ENCODE measurements at places on chromosomes 2 and 18.

DNA sequence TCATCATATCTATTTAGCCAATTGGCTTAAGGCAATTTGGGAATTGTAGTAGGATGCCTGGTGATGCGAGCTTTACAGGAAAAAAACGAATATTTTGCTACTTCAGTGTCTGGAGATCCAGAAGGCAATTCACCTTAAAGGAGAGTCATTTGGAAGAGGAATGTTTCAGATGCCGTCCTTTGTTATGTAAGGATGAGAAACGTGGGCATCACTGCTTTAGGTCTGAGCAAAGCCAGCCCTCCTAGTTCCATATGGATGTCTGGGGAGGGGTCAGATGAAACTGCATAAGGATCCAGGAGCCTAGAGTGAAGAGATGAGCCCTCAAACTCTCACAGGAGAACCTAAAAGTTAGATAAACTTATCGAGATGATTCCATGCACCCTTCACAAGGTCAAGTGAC is 30.9 kb upstream of the DOCK10 start:
- no peak for DNase-seq

GRCh38 chr2:150880986-150881385 is 380.7 kb downstream of the RBM43 start:
- DNase-seq: no peak

DNA sequence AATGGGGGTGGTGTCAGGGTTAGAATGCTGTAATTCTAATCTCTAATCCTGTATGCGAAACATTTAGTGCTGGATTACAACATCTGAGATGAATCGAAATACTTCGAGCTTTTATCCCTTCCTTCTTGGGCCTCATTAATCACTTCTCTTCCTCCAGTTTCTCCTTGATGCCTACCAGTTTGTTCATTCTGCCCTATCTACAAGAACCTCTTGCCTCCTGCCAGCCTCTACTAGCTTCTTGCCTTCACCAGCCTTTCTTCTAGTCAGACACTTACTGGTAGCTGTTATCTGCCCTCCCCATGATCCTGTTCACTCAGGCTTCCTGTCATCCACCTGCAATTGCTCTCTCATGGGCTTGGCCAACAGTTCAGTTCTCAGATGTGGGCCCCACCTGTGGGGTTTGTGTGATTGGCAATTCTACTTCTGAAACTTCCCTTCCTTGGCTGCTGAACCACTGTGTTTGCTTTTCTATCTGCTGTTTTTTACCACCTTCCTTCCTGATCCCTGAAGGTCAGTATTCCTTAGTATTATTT is 15.4 kb upstream of the FARP2 start:
- DNase-seq: no peak

DNA sequence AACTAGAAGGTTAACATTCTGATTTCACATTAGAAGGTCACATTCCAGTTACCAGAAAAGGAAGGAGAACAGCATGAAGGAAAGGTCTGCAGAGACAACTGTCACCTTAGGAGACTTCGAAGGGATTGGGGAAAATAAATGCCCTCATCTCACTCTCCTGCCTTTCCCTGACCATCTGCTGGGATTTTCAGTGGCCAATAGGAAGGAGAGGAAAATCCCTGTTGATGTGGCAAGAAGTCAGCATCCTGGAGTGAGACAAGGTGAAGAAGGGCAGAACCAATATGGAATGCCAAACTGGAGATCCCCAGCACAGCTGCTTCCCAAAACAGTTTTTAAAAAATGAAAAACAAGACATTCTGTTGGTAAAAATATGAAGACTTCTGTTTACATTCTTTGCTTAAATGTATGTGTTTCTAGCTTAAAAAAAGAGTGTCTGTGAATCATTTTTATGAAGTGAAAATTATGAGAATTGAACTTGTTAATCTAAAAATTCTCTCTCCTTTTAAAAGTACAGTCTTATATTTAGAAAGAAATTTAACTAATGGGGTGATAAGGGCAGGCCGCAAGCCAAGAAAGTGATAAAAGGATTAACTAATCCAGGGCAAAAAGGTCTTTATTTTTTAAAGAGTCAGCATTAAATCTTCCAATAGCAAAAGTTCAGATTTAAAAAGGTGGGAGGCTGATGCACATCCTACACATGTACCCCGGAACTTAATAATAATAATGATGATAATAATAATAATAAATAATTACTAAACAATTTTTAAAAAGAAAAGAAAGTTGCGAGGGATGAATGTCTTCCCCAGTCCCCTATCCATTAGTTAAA is 160.6 kb upstream of the DOK6 start:
- no peak for DNase-seq

- DNase-seq: no peak
Observed at GRCh38 chr2:25566694-25567093, 106.7 kb downstream of the DTNB start.

GRCh38 chr2:41722668-41723369 is 325.0 kb upstream of the PKDCC start:
- DNase-seq: no peak

DNA sequence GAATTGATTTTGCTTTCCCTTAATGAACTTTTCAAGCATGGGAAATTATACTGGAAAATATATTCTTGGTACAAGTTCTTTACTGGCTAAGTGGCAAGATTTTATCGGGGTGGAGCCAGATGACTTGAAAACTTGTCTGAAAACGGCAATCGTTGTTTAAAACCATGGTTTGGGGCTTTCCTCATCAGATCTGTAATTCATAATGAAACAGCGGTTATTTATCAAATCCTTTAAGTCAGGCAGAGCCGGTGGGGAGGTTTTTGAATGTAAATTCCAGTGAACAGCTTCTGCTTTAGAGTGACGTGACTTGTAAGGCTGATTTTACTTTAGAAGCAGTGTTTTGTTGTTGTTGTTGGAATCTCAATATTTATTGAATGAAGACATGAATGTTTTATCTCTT is 2.6 kb downstream of the SEC11C start:
- no peak for DNase-seq

DNA sequence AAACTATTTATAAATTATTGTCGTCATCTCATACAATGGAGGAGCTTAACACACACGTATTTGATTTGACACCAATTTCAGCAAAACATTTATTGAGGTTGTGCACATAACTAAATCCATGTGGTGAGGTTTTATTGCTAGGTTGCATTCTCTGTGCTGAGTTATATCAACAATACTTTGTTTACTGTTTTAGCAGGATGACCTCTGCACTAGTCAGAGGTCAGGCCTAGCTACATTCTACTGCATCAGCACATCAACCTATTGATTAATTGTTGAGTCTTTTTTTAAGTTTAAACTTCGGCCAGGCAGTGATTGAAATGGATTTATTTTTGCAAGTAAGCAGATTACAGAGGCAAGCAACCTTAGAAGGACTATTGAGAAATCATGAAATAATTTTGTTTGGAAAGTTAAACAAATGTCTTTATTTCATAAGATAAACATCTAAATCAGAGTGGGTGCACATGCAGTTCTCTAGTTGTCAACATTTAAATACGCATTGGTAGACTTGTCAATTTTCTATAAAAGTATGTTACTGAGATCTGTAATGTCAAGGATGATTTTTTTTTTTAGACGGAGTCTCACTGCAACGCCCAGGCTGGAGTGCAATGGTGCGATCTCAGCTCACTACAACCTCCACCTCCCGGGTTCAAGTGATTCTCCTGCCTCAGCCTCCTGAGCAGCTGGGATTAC is 75.2 kb upstream of the CD28 start:
- no peak for DNase-seq

DNA sequence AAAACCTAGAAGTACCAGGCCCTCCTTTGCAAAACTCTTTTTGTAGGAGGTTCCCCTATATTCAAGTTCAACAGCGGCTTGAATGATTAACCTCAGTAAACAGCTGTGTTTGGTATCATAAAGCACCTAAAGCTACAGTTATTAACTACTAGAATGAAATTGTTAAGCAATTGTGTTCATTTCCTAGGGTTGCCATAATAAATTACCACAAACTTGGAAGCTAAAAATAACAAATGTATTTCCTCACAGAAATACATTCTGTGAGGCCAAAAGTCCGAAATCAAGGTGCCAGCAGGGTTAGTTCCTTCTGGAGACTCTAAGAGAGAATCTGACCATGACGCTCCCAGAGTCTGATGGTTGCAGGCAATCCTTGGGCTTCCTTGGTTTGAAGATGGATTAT is 202.1 kb upstream of the ACVR2A start:
- no peak for DNase-seq

DNA sequence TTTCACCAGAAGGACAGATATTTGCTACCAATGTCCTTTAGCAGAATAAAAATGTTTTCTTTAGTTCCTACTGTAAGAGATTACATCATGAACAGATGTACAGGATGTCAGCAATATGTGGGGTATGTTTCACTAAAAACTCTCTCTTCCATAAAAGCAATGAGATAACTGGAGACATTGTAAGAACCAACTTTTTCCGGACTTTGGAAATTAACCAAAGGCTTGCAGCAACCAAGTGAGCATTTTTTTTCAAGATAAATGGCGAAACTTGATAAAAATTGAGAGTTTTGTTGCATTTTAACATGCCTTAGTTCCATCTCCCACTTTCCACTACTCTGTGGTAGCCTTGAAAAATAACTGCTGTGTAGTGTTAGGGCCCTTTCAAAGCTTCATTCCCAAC is 429.8 kb upstream of the CDH2 start:
- DNase-seq: no peak

DNA sequence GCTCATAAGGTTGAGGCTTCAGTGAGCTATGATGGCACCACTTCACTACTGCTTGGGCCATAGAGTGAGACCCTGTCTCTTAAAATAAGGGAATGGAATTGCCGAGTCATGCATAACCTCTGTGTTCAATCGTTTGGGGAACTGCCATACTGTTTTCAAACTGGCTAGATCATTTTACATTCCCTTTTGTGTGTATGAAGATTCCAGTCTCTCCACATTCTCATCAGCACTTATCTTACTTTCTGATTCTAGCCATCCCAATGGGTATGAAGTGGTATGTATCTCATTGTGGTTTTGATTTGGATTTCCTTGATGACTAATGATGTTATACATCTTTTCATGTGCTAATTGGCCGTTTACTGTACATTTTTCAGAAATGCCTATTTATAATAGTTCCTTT is 23.7 kb downstream of the MARCHF7 start:
- DNase-seq: no peak

- DNase-seq: no peak
Observed at GRCh38 chr2:31802711-31803110, 208.1 kb downstream of the MEMO1 start.

- no peak for DNase-seq
Observed at GRCh38 chr2:137202318-137202717, 437.0 kb downstream of the THSD7B start.

DNA sequence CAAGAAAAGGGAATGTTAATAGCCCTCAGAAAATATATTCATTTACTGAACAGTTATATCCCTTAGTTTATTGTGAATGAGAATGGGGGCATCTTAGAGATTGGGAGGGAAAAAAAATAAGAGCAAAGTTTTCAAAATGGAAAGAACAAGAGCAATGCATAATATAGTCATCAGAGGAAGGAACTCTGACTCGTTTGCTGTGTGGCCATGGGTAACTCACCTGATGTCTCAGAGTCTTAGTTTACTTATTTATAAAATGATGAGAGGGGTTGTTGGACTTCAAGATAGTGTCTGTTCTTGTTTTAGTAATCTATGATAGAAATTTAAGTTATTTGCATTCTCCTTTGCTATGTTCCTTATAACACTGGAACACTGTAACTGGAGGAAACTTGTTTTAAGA is 70.7 kb downstream of the EML4 start:
- no peak for DNase-seq

DNA sequence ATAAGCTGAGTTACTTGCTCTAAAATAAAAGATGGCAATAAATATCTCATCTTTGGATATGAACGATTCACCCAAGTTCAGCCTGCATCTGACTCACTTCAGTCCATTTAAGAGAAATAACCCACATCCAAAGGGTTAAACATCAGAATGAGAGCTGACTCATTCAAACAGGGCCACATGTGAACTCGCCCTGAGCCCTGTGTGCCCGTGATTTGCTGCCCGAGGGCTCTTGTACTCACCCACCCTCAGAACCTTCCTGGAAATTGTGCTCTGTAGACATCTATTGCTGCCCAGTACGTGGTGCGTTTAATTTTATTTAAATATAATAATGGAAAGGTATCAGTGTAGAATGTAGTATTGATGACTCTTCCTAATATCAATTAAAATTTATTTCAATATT is 66.9 kb upstream of the RBM44 start:
- no peak for DNase-seq

DNA sequence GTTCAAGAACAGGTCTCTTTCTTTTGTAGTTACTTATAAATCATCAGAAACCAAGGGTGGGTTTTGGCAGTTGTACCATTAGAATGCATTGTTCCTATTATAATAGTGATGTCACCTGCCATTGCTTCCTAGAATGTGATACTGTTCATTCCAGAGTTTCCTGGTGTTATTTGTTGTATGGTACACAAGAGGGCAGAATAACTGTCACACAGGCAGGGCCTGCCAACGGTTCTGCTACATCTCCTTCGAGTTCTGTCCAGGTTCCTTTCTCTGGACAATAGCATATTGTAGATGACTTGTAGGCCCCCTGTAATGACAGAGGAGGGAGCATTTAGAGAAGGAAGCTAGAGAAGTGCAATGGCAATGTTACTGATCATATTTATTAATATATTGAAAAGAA is 98.3 kb downstream of the KLHL14 start:
- no peak for DNase-seq

DNA sequence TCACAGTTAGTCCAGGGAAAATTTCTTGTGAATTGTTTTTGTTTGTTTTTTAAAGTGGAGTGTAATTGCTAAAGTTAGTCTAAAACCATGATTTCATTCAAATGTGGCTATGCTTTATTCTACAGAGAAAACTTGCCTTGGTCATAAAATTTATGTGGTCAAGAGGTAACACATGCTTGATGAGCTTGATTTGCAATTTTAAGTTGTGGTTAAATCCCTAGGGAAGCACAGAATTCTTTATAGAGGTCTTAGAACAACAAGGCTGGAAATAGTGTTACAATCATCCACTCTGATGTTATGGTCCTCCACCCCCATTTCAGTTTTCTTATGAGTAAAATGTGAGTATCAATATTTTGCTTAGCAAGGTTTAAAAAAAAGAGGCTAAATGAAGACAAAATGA is 359.6 kb downstream of the NRXN1 start:
- DNase-seq: no peak

- DNase-seq: no peak
Observed at GRCh38 chr2:191051177-191051576, 37.2 kb upstream of the STAT1 start.

DNA sequence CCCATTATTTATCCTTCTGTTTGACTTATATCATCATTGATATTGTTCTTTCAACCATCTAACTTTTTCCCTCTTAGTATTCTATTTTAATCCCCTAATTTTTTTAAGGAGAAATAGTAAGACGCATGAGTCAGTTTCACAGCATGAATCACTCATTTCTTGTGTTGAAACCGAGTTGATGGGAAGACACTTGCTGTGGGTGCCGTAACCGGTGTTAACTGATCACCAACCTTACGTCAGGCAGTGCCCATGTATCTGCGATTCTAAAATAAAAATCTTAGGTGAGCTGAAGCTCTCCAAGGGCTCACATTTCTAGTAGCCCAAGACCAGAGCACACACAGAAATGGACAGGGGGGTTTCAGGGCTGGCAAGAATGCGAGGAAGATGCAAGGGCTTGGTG is 348.1 kb downstream of the GALR1 start:
- no peak for DNase-seq

GRCh38 chr2:39436592-39437521 is at the start of gene MAP4K3:
TSS of gene MAP4K3 (minus strand) at chr2:39437285. CDS start at chr2:39436987, 298 bp downstream.
- peak; percentile 33 for DNase-seq
